ENCODE measurements at places on chromosomes 4 and X.
A peak's percentile ranks its signal among the peaks of the same experiment; 100 is the strongest.

- DNase-seq, result no peak
Observed at GRCh38 chr4:121472937-121473721, 92.3 kb upstream of the QRFPR start.

DNA sequence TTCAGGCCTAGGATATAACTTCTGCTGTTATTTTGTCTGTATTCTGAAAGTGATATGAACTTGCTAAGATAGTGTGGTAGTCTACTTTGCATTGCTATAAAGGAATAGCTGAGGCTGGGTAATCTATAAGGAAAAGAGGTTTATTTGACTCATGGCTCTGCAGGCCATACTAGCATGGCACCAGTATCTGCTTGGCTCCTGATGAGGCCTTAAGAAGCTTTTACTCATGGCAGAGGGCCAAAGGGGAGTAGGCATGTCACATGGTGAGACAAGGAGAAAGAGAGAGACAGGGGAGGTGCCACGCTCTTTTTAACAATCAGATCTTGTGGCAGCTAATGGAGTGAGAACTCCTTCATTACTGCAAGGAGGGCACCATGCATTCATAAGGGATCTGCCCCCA, 247.3 kb downstream of the GPAT3 start:
- no peak for DNase-seq

DNA sequence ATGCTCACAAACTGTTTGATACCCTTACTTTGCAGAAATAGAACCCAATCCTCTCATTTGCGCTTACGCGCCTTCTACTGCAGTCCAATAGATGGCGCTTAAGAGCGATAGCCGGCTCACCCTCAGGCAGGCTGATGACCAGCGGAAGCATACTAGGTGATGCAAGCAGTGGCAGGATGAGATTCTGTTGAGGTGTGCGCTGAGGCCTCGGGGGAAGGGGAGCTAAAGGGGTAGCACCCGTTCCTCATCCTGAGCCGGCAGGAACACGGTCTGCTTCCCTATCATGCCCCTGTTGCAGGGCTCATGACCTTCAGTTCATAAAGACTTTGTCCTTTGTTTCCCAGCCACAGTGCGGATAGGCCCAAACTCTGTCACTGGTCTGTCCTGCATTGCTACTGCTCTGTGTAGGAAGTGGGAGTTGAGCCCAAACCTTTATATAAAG, 628.9 kb downstream of the TLL1 start:
- DNase-seq, result no peak

DNA sequence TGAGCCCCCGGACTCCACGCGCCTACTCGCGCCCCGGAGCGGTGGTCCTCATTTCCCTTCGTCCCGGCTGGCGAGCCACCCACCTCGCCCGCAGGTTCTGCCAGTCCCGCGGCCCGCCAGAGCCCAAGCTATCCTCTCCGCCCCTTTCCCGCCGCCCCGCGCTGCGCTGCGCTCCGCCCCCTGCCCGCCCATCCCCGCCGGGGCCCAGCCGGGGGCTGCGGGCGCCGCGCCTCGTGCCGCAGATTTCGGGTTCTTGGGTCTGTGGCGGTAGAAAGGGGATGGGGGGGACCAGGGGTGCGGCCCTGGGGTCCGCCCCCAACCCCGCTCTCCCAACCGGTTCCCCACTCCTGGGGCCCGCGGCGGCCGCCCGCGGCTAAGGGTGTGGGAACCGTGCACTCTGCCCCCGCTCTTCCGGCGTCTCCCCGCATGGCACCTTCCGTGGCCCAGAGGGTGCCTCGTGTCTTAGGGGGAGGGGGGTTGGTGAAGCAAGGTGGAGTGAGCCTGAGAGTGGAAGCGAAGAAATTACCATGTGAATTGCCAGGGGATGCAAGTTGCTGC, 650.8 kb upstream of the DIPK2B start:
- no peak for DNase-seq

DNA sequence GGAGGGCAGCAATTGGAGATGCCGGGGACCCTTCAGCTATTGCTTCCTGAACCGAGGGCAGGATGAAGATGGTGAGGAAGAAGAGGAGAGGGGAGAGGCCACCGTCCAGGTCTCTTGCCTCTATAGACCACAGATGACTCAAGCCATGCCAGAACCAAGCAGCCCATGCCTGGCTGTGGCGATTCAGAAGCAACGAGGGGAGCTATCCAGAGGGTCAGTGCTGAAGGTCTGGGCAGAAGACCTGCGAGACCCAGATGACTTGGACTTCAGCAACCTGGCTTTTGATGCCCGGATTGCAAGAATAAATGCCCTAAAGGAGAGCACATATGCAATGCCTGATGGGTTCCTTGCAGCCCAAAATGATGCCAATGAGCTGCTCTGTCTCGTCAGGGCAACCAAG, 70.2 kb upstream of the PRPS2 start:
- no peak for DNase-seq

DNA sequence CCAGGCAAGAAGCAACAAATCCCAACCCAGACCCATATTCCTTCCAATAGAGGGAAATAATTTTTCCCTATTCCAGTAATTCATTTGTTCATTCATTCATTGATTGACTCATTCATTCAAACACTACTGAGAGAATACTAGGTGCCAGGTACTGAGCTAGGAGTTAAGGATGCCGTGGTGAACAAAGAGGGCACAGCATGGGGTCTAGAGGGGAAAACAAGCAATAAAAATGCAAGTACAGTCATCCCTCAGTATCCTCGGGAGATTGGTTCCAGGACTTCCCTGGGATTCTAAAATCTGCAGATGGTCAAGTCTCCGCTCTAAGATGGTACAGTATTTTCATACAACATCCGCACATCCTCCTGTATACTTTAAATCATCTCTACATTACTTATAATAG, 18.7 kb downstream of the RASGEF1B start:
- DNase-seq, result no peak

DNA sequence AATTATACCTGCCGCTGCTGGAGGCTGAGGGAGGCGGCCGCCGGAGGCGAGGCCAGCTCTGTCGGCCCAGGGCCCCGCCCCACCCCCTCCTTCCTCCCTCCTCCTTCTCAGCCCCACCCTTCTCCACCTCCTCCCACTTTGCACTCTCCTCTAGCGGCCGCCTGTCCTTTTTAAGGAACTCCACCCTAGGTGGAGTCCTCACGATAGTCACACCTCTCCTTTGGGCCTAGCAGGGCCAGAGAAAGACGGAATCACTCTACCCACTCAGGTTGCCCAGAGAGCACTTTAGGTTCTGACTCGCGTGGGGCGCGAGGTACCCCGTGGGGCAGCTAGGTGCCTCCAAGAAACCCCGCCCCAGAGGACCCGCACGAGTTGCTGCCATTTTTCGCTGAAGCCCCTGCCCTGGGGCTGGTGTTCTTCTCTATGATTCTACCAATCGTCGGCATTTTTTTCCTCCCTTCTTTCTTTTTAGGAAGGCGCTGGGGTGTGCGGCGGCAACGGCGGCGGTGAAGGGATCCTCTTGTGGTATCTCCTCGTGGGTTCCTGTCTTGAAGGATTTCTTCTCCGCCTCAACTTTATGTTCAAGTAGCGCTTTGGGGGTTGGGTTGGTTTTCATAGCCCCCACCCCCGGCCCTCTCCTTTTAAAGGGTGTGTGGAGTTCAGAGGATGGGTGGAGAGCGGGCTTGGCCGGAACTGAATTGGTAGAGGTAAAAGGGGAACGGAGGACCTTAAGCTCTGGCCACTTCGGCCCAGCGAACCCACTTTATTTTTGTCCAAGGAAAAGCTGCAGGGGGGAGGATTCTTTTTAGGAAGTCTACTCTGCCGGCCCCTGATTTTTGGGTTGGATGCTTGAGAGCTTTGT, at the start of gene KLF8:
KLF8 (plus strand) TSS at position 136 of the 862 bp plus-strand sequence. CDS start 979 bp downstream, outside the sequence.
- DNase-seq, result no peak

- no peak for DNase-seq
Observed at GRCh38 chr4:185128272-185129119, 14.6 kb upstream of the SLC25A4 start.

DNA sequence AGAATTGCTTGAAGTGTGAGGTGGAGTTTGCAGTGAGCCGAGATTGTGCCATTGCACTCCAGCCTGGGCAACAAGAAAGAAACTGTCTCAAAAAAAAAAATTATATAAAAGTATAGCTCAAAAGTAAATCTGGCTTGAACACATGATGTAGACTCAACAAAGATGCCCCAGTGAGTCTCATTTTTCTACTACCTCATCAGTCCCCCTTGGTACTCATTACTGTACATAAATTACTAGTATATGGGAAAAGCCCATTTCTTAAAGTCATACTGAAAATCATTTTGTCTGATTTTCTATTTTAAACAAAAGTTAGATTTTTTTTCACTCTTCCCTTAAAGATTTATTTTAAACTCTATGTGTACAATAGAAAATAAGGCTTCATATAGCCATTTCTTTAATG, 39.2 kb downstream of the FAM241A start:
- no peak for DNase-seq

GRCh38 chrX:95427389-95427788, 1257.3 kb upstream of the DIAPH2 start:
- DNase-seq, result peak; percentile 87

DNA sequence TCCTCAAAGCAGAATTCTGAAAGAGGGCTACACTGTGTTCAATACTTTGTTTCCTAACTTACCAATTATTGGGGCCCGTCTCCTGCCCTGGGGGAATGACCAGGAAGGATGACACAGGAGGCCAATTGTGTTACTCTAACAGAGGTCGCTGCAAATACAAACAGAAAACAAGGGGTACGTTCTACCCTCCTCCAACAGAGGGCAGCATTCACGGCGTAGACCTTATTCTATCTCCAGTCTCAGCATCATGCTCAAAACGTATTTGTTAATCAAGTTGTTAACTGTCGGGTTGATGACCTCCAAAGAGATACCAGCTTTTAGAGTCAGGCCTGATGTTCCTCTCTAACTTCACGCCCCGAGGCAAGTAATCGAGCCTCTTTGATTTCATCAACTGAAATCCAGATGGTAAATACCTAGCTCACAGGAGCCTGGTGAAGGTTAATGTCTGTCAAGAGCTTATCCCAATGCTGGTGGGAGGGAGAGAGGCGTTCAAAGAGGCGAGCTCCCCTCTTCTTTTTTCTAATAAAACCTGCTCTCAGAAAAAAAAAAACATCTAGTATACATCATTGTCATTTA, 181.0 kb upstream of the KCNIP4 start:
- no peak for DNase-seq

DNA sequence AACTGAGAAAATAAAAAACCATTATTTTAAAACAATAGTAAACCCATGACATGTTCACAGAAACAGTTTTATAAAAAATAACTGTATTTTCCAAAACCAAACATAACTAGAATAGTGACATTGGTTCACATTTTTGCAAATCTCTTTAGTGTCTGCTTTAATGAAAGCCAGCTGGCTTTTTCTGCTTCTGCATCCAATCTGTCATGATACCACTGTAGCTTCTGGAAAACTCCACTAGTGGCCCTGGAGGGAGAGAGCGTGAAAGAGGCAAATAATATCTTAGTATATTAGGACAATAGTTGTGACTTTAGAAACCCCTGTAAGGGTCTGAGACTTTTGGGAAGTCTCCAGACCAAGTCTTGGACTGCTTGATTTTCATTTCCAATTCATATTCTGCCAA, 31.1 kb downstream of the FGFBP1 start:
- DNase-seq, result no peak

DNA sequence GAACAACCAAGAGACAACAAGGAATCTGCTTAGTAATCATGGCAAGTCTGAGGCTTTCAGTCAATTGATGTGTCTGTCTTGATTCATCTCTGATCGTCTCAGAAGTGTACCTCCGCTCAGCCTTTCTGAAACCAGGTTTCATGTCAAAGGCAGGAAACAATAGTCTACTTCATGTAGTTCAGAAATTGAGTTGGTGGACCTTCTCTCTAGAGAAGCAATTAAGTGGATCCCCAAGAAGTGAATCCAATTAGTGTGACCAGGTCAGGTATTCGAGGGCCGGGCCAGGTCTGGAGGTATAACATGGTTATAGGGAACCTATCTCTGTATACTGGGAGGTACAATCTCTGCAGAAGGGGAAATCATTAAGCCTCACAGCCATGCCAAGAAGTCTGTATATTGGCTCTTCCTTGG, 32.0 kb downstream of the DAPP1 start:
- DNase-seq, result no peak

- DNase-seq, result peak; percentile 2
Observed at GRCh38 chrX:1592470-1593142, 1.2 kb downstream of the AKAP17A start.

- no peak for DNase-seq
Observed at GRCh38 chr4:174437749-174438148, 84.5 kb downstream of the HPGD start.

- DNase-seq, result peak; percentile 62
Observed at GRCh38 chr4:186693159-186693815, 30.4 kb downstream of the FAT1 start.

- DNase-seq, result no peak
Observed at GRCh38 chr4:109910256-109910655, 2.4 kb upstream of the EGF start.

DNA sequence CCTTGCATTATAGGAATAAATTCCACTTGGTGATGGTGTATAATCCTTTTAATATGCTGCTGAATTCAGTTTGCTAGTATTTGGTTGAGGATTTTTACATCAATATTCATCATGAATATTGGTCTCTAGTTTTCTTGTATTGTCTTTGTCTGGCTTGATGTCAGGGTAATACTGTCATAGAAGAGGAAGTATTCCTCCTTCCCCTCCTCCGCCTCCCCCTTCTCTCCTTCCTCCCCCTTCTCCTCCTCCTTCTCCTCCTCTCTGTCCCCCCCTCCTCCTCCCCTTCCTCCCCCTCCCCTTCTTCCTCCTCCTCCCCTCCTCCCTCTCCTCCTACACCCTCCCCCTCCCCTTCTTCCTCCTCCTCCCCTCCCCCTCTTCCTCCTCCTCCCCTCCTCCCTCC, 65.8 kb downstream of the RGS12 start:
- no peak for DNase-seq

DNA sequence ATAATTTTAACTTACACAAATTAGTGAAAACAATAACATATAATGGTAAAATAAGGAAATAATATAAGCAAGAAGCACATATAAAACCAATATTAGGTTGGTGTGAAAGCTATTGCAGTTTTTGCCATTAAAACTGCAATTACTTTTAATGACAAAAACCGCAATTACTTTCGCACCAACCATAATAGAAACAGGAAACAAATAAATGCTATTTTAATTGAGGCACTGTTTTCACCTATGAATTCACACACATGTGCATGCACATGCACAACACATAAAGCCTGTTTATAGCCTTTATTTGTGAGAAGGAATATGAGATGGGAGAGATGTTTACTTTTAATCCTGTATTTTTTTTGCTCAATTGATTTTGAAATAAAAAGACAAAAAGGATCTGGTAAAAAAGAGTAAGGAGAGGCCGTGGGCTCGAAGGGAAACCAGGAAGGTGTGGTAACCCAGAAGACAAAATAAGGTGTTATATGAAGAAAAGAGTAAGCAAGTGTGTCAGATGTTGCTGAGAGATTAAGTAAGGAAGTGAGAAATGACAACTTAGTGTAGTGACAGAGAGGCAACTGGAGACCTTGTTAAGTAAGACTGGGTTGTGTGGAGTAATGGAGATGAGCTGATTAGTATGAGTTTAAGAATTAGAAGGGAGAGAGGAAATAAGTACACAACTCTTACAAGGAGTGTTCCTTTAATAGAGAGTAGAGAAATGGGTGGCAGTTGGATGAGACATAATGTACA, 69.0 kb downstream of the KLHL13 start:
- no peak for DNase-seq

DNA sequence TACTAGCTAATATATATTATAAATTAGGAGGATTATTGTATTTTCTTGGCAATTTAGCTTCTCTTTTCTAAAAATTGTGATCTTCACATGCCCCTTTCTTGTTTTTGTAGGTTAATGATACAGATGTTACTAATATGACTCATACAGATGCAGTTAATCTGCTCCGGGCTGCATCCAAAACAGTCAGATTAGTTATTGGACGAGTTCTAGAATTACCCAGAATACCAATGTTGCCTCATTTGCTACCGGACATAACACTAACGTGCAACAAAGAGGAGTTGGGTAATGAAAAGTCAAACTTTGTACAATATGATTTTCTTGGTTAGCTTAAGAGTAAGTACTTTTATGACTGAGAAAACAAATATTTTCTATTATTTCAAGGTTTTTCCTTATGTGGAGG, 74.1 kb downstream of the SLC10A6 start:
- DNase-seq, result no peak

Data from astrocyte of the cerebellum (primary cell).